Mesenteric fat pad (tissue), 1 donor: ENCODE measurements at places on chromosomes 5 and 9.

GRCh38 chr9:69542942-69543704 is 129.0 kb downstream of the APBA1 start:
- no peak for DNase-seq

DNA sequence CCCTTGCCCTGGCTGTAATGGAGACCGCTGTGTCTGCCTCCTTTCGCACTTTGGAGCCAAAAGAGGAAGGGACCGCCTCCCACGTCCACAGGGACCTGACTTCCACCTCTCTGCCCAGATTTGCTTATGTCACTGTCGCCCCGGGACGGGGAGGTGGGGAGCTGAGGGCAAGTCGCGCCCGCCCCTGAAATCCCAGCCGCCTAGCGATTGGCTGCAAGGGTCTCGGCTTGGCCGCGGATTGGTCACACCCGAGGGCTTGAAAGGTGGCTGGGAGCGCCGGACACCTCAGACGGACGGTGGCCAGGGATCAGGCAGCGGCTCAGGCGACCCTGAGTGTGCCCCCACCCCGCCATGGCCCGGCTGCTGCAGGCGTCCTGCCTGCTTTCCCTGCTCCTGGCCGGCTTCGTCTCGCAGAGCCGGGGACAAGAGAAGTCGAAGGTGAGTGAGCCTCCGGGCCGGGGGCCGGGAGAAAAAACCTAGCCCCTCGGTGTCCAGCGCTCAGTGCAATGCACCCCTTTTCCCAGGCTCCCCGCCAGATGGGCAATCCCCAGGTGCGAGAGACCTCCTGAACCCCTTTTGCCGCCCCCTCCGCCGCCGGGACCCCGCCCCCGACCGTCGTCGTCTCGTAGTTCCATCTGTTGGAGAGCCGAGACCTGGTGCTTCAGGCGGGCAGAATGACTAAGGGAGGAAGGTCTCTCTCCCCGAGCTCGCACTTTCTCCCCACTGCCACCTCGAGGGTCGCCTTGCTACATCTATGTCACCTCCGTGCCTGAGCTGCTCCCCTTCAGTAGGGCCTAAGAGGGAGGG is at the start of gene GPX3:
Gene GPX3 (plus strand): TSS at position 288 of the 807 bp plus-strand sequence. CDS start 64 bp downstream, at position 352.
- peak; percentile 97 for DNase-seq

DNA sequence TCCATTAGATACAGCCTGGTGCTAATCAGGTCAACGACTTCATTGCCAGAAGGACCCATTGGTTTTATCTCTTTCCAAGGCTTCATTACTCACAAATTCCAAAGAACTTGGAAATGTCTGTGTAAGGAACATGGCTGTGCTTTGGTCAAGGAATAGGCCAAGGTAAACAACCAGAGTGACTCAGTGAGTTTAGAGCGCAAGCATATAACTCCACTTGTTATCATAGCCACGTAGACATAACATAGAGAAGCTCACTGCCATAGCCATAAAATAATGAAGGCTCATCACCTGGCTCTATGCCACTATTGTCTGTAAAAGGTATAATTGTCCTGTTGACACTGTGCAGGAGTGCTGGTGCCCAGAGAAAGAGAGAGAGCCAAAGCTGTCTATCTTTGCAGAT is 139.3 kb upstream of the PLCXD3 start:
- no peak for DNase-seq

DNA sequence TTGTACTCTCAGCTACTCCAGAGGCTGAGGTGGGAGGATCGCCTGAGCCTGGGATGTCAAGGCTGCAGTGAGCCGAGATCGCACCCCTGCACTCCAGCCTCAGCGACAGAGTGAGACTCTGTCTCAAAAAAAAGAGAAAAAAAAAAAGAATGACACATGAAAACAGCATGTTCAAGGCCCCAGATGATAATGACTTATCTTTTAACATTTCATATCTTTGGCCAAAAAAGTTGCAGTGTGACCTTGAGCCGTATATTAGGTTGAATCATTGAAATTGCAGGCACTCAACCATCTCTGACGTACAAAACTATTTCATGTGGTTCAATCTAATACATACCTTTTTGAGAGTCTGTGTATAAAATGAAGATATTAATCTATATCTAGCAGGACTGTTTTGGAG is 79.1 kb upstream of the CPEB4 start:
- DNase-seq = no peak

DNA sequence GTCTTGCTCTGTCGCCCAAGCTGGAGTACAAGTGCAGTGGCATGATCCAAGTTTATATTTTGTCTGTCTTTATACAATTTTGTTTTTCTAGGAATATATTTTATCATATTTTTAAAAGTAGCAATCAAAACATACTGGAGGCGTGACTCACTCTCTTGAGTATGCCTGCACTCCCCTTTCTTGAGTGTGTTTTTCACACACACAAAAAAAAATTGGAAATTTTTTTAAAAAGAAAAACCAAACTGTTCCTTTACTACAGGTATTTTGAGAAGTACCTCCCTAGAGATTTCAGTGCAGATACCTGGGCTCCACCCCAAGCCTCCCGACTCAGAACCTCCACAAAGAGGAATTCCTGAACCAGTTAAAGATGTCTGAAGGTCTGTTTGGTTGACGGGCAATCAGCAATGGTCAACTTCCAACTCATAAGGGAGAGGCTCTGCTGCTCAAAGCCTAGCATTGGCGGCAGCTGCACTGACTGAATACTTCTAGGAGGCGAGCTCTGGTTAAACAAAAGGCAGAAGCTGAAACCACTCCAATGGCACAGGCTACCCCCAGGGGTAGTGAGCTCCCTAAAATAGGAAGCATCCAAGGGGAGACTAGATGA is 27.4 kb downstream of the PDE6A start:
- DNase-seq = no peak

DNA sequence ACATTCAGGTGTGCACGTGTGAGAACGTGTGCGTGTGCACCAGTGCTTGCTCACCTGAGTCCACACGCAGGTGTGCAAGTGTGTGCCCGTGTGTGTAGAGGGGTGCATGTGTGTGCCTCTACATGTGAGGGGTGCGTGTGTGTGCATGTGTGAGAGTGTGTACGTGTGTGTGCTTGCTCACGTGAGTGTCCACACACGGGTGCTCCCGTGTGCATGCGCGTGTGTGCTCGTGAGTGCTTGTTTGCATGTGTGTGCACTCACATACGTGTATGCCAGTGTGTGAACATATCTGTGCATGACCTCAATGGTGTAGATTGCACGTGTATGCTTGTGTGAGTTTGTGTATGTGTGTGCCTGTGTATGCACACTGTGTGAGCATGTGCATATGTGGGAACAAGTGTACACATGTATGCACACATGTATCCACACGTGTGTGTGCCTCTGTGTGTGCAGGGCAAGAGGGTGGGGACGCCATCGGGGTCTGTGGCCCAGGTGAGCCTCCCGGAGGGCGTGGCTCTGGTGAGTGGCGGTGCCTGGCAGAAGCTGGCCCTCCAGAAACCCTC is 40.6 kb upstream of the NOTCH1 start:
- no peak for DNase-seq

DNA sequence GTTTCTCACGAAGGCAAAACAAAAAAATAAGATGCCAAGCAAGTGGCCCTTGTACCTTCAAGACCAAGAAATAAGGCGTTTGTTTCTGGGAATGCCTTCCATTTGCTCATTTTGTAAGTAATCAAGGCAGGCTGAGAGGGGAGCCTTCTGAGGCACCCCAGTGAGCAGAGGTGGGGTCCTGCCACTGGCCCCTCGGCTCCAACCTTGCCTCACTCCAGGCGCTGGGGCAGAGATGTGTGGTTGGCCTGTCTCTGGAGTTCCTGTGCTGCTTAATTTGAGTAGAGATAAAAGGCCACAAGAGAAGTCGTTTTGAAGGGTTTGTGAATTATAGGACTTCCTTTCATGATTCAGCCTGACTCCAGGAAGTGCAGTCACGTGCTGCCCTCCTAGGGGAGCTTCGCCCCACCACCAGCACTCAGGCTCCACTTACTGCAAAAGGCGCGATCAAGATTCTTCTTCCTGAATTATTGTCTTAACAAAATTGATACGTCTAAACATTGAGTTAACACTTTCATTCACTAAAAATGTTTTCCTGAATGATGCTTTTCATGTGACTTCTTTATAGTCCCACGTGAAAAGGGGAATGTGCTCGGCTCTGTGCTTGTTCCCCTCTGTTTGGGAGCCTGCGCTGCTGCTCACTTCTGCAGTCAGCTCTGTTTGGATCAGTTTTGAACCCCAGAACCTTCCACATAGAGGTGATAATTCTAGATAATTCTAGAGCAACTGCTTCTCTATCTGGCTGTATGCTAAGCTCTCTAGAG is 13.7 kb downstream of the SYK start:
- no peak for DNase-seq

- no peak for DNase-seq
Measured at GRCh38 chr5:38724301-38725030, 121.3 kb upstream of the OSMR start.

DNA sequence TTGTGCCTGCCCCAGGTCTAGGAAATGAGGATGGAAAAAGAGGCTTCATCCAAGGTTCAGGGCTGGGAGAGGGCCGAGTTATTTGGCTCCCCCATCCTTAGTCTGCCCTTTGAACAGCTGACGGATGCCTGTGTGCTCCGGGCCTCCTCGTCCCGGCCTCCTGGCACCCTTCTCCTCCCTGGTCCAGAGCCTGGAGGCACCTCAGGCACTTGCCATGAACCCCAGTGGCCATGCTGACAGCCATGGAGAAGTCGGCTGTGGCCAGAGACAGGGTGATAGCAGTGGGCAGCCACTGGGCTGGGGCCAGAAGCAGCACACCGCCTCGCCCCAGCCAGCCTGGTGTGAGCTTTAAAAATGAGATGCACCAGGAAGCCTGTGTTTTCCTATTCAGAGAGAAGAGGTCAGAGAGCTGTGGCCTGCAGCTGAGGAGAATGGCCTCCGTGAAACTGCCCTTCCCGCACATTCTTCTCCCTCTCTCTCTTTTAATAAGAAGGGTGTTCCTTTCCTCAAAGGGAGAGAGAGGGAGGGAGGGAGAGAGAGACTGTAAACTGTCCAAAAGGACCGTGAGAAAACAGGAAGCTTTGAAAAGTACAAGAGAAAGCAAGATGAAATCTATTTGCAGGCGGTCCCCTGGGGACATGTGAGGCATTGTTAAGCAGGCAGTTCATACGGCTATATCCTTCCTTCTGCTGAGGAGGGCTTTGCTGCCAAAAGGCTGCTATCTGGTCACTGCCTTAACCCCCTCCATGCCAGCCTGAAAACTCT is 55.3 kb downstream of the ZNF366 start:
- DNase-seq = no peak

GRCh38 chr5:59709346-59709821 is 184.1 kb downstream of the PDE4D start:
- DNase-seq = no peak

GRCh38 chr9:130165579-130165978 is 6.6 kb upstream of the NCS1 start:
- DNase-seq = no peak

- DNase-seq = no peak
Measured at GRCh38 chr5:65981548-65981947, 55.2 kb downstream of the ERBIN start.

- DNase-seq = no peak
Measured at GRCh38 chr9:20551835-20552234, 70.5 kb downstream of the MLLT3 start.

GRCh38 chr9:98763986-98764745 is 32.2 kb downstream of the ANKS6 start:
- no peak for DNase-seq

DNA sequence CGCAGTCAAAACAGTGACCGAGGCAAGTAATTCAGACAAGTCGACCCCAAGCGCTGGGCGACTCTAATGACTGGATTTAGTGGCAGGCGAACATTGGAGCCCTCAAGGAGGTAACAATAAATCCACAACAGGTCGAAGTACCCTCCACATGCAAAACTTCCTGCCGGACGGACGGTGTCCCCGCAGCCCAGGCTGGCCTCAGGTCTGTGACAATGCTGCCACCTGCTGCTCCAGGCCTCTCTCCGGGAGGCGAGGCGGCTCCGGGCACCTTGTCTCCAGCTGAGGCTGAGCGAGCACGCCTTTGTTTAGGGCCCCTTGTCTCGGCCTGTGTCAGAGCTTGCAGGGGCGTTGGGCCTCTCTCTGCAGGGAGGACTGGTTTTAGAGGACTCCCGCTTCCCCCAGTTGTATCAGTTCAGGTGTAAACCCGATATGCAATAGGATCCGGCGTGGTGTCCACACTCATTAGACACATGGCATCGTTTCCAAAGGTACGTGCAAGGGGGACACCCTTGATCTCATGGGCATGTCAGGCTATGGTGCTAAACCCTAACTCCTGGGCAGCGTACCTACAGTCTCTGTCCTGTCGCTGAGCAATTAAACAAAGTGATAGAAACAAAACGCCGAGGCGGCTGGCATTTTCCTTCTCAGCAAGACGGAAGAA is 628.0 kb upstream of the ADAMTS16 start:
- DNase-seq = no peak

GRCh38 chr5:15835514-15835913 is 335.5 kb downstream of the FBXL7 start:
- no peak for DNase-seq

- DNase-seq = no peak
Measured at GRCh38 chr9:134273647-134274046, 52.6 kb upstream of the RXRA start.

- DNase-seq = no peak
Measured at GRCh38 chr5:169997798-169998197, 17.5 kb upstream of the INSYN2B start.

DNA sequence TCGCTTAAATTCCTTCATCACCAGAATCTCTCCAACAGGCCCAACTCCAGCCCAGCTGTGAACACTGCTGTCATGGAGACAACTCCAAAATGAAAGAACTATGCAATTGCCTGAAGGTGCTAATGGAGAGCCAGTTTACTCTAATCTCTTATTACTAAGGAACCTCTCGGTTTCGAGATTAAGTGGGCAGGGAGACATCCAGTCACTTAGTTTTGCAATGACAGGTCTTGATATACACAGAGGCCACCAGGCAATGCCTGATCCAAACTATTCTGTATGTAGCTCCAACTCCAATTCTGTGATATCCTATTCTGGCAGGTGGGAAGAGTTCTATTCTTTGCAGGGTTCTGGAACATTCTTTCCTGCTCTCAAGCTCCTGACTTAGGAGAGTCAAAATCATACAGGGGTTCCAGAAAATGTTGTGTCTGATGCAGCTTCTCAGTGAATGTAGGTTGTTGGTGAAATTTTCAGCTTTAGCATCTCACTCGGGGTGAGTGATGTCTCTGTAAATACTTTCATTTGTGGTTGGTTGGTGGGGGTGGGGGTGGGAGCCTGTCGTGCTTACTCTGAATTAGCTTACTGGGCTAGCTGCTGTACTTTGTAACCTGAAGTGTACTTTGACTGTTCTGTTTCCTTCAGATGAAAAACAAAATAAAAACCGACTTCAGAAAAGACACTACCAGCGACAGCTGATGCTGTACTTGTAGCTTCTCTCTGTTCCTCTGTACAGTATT is 170.9 kb downstream of the PALM2AKAP2 start:
- DNase-seq = no peak

GRCh38 chr9:79257228-79257781 is 314.5 kb upstream of the TLE4 start:
- no peak for DNase-seq

DNA sequence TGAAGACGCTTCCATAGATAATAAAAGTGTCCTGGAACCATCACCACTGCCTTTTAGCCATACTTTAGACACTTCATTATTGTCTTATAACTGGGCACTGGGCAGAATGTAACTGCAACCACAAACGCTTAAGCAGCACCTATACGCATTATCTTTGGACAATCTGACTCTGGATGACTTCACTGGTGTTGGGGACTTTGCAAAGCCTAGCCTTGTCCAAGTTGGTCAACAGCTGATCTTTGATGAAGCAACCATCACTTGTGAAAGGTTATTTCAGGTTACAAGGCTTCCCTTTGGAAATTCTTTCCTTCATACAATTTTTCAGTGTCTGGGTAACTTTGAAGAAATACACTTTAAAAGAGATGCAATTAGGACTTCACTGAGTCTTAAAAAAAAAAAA is 77.8 kb upstream of the ZNF462 start:
- DNase-seq = no peak
